ENCODE measurements at places on chromosomes 16 and 17.

GRCh38 chr17:27817731-27818130, 17.4 kb upstream of the NOS2 start:
- no peak for DNase-seq

- DNase-seq, result no peak
Measured at GRCh38 chr16:81492311-81492761, 47.7 kb downstream of the CMIP start.

GRCh38 chr17:48678141-48678971, 44.0 kb downstream of the PRAC1 start:
- peak; percentile 66 for DNase-seq

- no peak for DNase-seq
Measured at GRCh38 chr17:6140728-6141330, 70.7 kb downstream of the WSCD1 start.

DNA sequence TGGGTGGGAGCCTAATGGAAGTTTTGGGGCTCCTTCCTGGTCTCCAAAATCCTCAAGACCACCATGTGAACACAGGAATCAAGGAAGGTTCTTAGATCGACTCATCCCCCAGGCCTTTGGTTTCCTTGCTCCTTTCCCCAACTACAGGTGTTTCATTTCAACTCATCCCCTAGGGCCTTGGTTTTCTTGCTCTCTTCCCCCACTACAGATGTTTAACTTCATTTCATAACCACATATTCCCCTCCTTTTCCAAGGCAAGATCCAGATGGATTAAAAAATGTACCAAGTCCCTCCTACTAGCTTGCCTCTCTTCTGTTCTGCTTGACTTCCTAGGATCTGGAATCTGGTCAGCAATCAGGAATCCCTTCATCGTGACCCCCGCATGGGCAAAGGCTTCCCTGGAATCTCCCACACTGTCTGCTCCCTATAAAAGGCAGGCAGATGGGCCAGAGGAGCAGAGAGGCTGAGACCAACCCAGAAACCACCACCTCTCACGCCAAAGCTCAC, at the start of gene CCL11:
CCL11 (plus strand) TSS at position 457 of the 507 bp plus-strand sequence. CDS start 67 bp downstream, outside the sequence.
- DNase-seq, result no peak

DNA sequence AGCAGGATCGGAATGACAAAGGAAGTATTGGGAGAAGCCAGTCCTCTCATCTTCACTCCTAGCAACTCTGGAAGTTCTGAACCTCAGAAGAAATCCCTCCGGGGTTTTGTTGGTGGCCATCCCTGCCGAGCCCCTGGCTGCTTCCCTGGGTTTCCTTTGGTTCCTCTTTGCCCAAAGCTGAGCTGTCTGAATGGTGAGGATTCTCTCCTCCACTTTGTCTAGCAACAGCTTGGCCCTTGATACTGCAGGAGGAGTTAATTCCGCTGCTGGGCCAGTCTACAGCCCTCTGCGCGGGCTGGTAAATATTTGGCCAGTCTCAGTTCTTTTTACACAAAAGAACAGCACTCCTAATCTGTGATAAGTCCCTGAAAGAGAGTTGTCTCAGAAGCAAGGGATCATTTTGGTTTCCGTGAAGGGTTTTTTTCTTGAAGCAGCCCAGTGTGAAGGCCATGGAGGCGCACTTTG, 170.9 kb downstream of the RAB11FIP4 start:
- DNase-seq, result no peak

DNA sequence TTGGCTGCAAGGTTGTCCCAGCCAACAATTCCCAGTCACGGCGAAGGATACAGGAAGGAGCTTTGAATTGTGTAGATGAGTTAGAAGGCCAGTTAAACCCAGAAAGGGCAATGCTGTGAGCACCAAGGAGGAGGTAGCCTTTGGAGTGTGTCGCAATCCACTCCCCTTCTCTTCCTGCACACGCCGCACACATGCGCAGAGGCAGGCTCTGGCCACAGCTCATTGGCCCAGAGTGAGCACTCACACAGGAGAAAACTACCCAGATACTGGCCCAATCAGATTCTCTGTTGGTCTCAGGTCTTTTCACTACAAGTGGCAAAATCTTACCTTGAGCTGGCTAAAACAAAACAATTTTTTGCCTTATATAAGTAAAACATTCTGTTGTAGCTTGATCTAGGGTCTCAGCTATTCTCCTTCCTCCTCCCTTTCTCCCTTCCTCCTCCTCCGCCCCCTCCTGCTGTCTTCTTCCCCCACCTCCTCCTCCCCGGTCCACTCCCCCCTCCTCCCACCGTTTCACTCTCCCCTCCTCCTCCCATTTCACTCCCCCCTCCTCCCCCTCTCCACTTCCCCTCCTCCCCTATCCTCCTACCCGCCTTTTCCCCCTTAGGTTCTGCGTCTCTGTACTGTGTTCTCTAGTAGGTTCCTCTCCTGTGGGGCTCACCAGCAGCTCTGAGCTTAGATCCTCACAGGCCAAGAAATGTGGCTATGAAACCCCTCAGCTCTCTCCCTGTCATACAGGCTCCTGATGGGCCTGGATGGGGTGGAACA, 344.9 kb downstream of the CPPED1 start:
- DNase-seq, result no peak

- no peak for DNase-seq
Measured at GRCh38 chr16:72073560-72074230, 10.7 kb downstream of the HPR start.

GRCh38 chr16:3032624-3033023, 4.1 kb downstream of the BICDL2 start:
- no peak for DNase-seq

DNA sequence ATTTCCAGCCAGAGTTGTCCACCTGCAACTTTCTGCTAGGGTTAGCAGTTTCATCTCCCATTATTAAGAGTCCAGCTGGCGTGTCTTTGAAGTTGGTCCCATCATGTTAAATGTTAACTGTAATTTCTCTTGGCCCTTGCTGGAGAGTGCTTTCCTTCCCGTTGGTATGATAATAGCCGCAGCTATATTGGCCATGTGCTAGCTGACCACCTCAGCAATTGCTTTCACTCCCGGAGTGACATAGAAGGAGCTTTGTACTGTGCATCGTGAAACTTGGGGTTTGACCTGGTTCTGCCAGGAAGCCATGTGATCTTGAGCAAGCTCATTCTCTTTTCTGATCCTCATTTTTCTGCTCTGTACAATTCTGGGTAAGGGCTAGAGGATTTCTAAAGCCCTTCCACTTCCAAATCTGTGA, 81.0 kb upstream of the TBX2 start:
- no peak for DNase-seq

GRCh38 chr17:48627118-48627597, 1.0 kb upstream of the HOXB9 start:
- no peak for DNase-seq

DNA sequence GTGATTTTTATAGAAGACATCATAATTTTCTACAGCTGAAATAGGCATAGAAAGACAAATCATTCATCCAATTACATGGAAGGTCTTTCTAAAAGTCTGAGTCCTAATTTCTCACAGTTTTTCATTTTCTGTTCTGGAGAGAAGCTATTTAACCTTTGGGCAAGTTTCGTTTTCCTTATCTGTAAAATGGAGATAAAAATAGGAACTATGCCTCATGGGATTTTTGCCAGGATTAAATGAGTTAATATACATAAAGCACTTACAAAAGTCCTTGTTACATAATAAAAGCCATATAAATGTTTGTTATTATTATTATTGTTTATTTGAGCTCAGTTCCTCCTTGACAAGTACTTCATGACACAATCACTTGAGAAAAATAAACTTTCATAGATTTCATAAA, 121.4 kb downstream of the SKAP1 start:
- DNase-seq, result no peak

GRCh38 chr17:19397556-19398041, 10.6 kb upstream of the MFAP4 start:
- no peak for DNase-seq

- no peak for DNase-seq
Measured at GRCh38 chr17:72775237-72775636, 317.3 kb downstream of the SLC39A11 start.

- DNase-seq, result no peak
Measured at GRCh38 chr16:75996491-75996890, 270.2 kb upstream of the CPHXL start.

GRCh38 chr17:58019521-58019920, 12.5 kb upstream of the SRSF1 start:
- DNase-seq, result no peak

GRCh38 chr17:57463103-57463885, 207.0 kb downstream of the MSI2 start:
- no peak for DNase-seq

- no peak for DNase-seq
Measured at GRCh38 chr16:47477679-47478078, 16.5 kb downstream of the PHKB start.

DNA sequence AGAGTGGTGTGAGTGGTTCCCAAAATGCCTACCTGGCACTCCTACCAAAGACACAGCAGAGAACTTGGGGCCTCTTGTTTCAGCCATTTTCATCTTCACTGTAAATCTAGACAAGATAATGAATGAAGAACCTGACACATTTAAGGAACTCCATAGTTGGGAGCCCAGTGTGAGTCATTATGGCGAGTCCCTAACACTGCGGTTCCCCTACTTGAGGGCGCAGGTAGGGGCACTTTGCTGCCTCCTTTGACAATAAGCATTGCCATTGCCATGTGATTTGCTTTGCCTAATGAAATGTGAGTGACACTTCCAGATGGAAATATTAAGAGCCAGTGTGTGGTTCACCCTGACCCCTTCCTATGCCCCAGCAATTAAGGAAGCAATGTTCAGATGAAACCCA, 517.6 kb downstream of the MAF start:
- no peak for DNase-seq

DNA sequence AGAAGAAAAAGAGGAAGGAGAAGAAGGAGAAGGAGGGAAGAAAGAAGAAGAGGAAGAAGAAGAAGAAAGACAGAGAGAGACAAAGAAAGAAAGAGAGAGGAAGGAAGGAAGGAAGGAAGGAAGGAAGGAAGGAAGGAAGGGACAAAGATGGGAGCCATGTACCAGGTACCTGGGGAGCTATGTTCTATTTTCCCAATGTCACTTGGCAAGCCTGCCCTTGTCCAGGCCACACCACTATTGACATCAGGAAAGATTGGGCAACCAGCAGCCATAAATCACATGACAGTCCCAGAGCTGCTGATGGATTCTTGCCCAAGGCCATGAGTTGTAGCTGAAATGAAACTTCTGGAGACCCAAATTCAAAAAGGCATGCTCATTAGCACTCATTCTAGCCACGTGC, 2.7 kb upstream of the CES1 start:
- DNase-seq, result no peak

DNA sequence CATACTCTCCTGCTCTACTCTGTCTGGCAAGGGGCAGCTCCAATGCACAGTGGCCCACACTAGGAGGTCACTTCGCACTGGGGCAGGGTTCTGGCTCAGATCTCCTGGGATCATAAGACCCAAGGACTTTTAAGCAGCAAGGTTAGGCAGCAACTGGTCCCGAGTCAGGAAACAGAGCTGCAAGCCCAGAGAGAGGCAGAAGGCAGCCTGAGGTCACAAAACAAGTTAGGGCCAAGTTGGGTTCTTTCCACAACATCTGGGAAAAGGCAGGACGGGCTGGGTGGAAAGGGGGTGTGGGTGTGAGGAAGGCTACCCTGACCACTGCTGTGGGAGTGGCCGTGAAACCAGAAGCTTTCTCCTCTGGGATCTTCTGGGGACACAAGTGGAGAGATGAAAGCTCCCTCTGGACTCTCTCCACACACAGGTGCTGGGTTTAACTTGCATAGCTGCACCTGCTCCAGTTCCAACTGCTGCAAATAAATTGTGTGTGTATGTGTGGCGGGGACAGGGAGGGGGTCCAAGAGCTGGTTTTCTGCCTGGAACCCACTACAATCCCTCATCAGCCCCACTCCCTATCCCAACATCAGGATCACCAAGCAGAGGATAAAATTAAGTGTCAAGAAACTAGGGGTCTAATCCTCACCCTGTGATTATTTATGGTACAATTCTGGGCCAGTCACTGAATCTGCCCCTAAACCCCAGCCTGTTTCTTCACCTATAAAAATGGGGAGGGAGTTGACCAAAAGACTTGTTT, 8.0 kb upstream of the TSPOAP1 start:
- no peak for DNase-seq

DNA sequence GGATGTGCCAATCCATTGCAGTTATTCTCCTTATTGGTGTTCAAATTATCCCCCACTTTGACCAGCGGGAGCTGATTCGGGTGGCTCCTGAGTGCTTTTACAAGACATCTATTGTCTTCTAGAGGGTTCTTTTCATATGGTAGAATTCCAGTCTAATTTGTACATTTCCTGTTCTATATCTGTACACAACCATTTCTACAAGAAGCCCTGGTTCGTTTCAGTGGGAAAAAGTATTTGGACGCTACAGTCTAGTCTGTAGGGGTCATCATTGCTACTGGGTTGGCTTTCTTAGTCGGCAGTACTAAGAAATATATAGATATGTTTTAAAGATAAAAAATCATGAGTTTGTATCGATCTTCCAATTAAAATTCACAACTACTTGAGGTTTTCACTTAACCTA, 262.6 kb downstream of the MAP2K6 start:
- DNase-seq, result no peak

DNA sequence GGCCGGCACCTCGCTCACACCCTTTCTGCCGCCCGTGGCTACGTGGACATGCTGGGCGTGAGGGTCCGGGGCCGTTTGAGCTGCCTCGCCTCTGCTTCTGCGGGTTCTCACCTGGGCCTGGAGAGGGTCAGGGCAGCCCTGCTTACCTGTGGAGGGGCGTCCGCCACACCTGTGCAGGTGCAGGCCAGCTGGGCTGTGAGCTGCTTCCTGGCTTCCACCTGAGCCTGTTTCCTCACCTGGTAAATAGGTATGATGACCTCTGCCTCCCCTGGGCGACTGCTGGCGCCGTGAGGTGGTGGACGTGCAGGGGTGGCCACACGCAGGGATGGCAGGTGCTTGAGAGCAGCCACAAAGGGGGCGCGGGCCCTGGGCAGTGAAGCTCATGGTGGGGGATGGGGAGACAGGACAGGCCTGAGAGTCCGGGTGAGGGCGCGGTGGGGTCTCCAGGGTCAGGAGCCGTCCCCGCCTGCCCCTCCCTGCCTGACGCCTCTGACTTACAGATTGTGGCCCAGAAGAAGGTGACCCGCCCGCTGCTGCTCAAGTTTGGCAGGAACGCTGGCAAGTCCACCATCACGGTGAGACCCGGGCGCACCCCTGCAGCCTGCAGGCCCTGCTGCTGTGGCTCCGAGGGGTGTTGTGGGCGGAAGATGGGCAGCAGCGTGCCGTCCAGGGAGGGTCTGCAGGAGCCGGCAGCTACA, 7.8 kb downstream of the CPNE7 start:
- no peak for DNase-seq

All from NCI-H510A treated with DMSO at 0.1 percent for 48 hours (cell line).